ENCODE measurements at places on chromosomes 2 and 18.

DNA sequence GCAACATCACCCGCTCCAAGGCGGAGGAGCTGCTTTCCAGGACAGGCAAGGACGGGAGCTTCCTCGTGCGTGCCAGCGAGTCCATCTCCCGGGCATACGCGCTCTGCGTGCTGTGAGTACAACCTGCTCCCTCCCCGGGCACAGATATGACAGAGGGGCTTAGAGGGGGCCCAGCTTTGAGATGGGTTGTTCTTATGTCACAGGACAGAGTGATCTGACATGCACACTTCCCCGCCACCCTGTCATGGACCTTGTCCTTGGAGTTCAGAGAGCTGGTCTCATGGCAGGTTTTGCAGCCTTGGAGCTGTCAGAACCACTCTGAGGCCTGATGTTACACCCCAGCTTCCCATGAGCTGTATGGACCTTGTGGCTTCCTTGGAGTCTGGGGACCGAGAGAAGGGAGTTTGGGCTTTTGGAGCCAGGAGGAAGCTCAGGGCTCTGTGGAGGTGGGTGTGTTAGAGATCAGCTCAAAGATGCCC is 398 bp downstream of the INPP5D start:
- no peak for DNase-seq

GRCh38 chr2:222750533-222750932 is 79.1 kb downstream of the MOGAT1 start:
- no peak for DNase-seq

- DNase-seq = no peak
Measured at GRCh38 chr2:96875498-96876268, 5.8 kb upstream of the SEMA4C start.

DNA sequence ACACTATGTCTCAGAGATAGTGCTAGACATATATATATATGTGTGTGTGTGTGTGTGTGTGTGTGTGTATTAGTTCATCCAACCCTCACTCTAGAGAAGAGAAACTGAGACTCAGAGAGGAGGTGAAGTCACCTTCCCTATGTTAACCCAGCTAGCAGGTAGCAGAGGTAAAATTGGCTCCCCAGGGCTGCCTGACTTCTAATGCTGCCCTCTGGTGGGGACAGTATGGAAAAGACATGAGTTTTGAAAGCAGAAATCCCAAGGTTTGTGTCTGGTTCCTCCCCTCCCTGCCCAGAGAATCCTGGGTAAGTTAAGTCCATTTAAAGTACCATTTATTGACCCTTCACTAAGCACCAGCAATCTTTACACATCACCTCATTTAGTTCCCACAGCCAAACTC is 137.7 kb downstream of the THNSL2 start:
- DNase-seq = no peak

- DNase-seq = no peak
Measured at GRCh38 chr2:219658196-219658846, 30.9 kb downstream of the SLC4A3 start.

- DNase-seq = no peak
Measured at GRCh38 chr2:109497911-109498870, 115.6 kb downstream of the SEPTIN10 start.
